Fibroblast of lung (primary cell): ENCODE measurements at places on chromosomes 3 and 15. TPM values are rescaled to one million over a fixed set of nuclear protein-coding genes. Genes with fewer than 3 reads are reported as not detected.
A peak's percentile ranks its signal among the peaks of the same experiment; 100 is the strongest.

DNA sequence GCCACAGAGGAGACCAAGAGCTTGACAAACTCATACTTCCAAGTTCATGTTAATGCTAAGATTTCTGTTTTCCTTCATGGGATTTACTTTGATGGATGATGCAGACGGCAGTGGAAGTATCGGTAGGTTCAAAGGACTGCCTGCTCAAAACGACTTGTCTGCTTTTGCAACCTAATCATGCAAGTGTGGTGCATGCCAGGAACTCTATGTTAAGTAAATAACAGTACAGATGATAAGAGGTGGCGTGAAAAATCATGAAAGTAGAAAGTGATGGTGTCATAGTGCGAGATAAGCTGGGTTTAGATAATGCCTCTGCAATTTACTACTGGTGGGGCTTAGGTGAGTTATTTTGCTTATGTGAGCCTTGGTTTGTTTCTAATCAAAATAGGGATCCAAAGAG lies 14.7 kb upstream of the LMCD1 start:
- H3K27ac ChIP-seq = no peak overlapping the region
- H3K36me3 ChIP-seq = no peaks in the 10 kb centered on the region
- DNase-seq = no peak
- no peaks in the 10 kb centered on the region for H3K27me3 ChIP-seq
- peaks cover 22% of the 10 kb centered on the region for H3K4me1 ChIP-seq

GRCh38 chr15:67063689-67064606 lies 1.5 kb upstream of the SMAD3 start:
- H3K4me3 ChIP-seq = peak overlapping the region; percentile 97
- H3K27ac ChIP-seq = no peak overlapping the region
- DNase-seq = peak; percentile 69
- peaks cover 3% of the 10 kb centered on the region for H3K4me1 ChIP-seq

DNA sequence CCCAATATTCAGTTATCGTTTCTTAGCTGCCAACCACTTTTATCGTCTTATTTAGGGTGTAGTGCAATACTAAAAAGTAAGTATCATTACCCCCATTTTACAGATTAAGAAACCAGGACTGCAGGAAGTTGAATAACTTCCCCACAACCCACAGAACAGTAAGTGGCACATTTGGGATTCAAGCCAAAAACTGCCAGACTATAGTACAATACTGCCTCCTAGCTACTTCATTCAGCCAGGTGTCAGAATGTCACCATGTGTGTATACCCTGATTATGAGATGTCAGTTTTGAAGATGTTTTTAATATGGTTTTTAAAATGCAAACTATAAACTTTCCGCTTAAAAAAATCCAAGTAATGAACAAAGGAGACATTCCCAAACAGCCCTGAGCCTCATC lies 74.2 kb upstream of the PROK2 start:
- H3K36me3 ChIP-seq = no peaks in the 10 kb centered on the region
- H3K27ac ChIP-seq = no peak overlapping the region
- no peak overlapping the region for H3K4me3 ChIP-seq
- DNase-seq = peak; percentile 1
- no peaks in the 10 kb centered on the region for H3K4me1 ChIP-seq
- no peaks in the 10 kb centered on the region for H3K27me3 ChIP-seq

- no peak overlapping the region for H3K27ac ChIP-seq
- H3K4me1 ChIP-seq = no peaks in the 10 kb centered on the region
- no peaks in the 10 kb centered on the region for H3K36me3 ChIP-seq
- no peak overlapping the region for H3K4me3 ChIP-seq
- no peaks in the 10 kb centered on the region for H3K27me3 ChIP-seq
- no peak for DNase-seq
These were observed 102.0 kb downstream of the TPRG1 start for GRCh38 chr3:189273736-189274135.

DNA sequence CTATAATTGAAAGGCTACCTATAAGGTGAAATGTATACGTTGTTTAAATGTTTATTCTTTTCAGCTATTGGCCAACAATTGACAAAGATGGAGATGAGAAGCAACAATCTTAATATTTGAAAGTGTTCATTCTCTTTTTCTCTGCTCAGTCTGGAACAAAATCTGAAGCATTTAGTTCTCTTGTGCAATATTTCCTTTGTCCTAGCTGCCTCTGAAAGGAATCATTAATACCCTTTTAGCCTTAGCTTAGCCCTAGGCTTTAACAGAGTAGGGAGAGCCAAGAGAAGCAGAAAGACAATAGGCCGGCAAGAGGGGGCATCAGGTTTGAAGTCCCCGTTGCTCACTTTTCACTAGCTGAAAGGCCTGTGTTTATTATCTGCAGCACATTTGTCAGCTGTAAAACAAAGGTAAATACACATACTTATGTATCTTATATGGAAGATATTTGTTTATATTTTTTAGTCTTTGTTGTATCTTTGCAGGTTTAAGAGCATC lies 422.5 kb upstream of the SEMA6D start:
- H3K4me3 ChIP-seq = no peak overlapping the region
- H3K27me3 ChIP-seq = no peaks in the 10 kb centered on the region
- DNase-seq = peak; percentile 12
- no peaks in the 10 kb centered on the region for H3K36me3 ChIP-seq

- no peaks in the 10 kb centered on the region for H3K4me1 ChIP-seq
- H3K27me3 ChIP-seq = no peaks in the 10 kb centered on the region
- no peaks in the 10 kb centered on the region for H3K36me3 ChIP-seq
- DNase-seq = no peak
These were observed 52.4 kb downstream of the ILDR1 start for GRCh38 chr3:121969631-121970030.

DNA sequence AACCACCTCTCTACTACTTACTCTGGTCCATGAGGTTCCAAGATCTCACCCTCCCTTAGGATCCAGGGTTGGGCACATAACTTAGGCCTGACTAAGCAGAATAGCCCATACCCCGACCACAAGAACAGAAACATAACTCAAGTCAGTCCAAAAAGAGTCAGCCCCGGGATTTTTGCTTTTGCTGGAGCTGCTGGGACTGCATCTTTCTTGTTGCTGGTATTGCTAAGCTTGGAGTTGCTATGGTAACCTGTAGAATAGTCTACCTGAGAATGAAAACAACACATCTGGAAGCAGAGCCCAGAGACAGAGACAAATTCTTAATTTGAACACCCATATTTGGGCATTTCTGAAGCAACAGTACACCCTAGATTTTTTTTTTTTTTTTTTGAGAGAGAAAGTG lies 6.5 kb downstream of the RUBCN start:
- no peaks in the 10 kb centered on the region for H3K4me1 ChIP-seq
- no peaks in the 10 kb centered on the region for H3K27me3 ChIP-seq
- H3K27ac ChIP-seq = peak overlapping the region; percentile 22
- H3K36me3 ChIP-seq = no peaks in the 10 kb centered on the region
- H3K4me3 ChIP-seq = no peak overlapping the region

DNA sequence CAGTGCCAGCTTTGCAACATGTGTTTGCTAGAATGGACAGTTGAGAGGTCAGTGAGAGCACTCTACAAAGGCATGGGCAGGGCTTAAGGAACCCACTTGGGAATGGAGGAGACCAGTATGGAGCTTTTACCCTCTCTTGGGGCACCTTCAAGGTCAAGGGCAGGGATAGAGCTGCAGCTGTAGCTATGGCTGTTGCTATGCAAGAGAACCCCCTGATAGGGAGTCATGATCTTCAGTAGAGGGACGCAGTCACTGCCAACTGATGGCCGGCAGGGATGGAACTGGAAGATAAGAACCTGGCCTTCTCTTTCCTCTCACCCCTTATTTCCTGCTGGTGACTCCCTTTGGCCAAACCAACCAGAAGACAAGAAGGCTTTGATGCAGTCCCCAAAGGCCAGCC lies 40.3 kb downstream of the THSD4 start:
- no peak overlapping the region for H3K4me3 ChIP-seq
- no peaks in the 10 kb centered on the region for H3K27me3 ChIP-seq
- no peaks in the 10 kb centered on the region for H3K4me1 ChIP-seq
- no peak overlapping the region for H3K27ac ChIP-seq

DNA sequence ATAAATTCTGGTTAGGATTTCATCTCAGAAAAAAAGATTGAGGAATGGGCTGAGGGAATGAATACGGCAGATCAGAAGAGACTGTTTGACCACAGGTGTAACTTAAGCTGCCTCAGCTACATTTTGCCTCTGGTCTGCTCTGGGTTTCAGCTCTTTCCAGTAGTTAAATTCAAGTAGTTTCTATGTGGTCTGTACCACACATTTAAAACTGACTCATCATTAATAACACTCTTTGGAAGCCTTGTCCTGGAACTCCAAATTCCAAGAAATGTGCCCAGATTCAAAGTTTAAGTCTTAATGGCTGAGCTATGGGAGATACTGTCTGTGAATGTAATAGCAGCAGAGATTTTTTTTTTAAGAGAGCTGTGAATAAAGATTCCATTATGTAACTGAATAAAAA lies 133.1 kb upstream of the IGSF10 start:
- no peaks in the 10 kb centered on the region for H3K27me3 ChIP-seq
- no peaks in the 10 kb centered on the region for H3K4me1 ChIP-seq
- H3K4me3 ChIP-seq = no peak overlapping the region
- DNase-seq = peak; percentile 68
- H3K27ac ChIP-seq = no peak overlapping the region

GRCh38 chr3:135667061-135667460 lies 298.5 kb upstream of the PPP2R3A start:
- H3K4me3 ChIP-seq = no peak overlapping the region
- DNase-seq = no peak
- no peaks in the 10 kb centered on the region for H3K4me1 ChIP-seq
- H3K36me3 ChIP-seq = no peaks in the 10 kb centered on the region

TIMP4 gene
- total RNA-seq = 9.8 and 12.6 TPM in 2 replicates
